Stimulated activated CD4-positive, alpha-beta T cell treated with anti-CD3 and anti-CD28 coated beads, Interleukin-15, amount 100 ng/mL, for 1 hour (primary cell): ENCODE measurements at places on chromosomes 11 and 22.

DNA sequence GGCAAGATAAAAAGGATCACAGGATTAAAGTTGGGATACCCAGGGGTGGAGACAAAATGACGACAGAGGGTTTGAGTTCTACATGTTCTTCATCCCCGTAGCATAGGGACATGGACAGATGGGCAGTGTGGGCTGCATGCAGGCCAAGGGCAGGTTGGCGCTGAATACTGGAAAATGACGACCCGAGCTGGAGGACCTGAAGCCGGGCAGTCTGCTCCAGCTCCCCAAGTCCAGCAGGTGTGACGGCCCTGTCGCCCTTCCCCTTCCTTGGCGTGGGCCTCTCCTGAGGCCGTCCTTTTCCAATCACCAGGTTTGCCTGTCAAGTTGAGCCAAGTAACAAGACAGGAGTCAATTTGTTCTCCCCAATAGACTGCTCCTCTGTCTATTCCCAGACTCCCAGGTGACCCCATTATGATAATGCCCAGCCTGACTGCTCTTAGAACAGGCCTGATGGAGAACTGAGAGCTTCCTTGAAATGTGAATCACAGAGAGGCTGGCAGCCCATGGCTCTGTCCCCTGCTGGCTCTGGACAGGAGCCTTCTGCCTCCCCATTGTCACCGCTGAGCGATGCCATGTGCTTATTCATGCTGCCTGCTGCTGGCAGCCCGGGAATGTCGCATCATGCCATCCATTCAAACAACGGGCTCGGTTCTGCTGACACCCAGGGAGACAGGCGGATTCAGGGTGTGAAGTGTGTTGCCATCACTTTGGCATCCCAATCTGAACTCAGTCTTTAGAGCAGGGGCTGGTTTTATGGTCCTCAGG, 392.1 kb downstream of the NTM start:
- no peak for DNase-seq

DNA sequence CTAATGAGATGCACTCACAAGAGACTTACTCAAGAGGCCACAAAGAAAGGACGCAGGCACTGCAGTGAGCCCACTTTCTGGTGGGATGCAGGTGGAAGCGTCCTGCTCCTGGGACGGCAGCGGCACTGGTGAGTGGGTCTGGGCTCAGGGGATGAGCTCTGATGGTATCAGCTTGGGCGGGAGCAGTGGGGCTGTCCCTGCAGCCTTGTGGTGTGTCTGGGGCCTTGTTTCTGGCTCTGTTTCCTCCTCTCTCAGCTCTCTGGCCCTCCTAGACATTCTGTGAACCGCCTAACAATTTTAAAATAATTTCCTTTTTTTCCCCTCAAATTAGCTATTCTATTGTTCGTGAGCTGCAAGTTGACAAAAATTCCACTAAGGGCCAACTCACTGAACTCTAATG, 8.8 kb upstream of the ST14 start:
- no peak for DNase-seq

- no peak for DNase-seq
These were observed 1.3 kb downstream of the TMEM86A start for GRCh38 chr11:18699848-18700261.

- DNase-seq, result no peak
These were observed 28.2 kb downstream of the MYH9 start for GRCh38 chr22:36359470-36359996.

- DNase-seq, result no peak
These were observed 86.2 kb downstream of the RPL27A start for GRCh38 chr11:8768625-8769333.

- no peak for DNase-seq
These were observed at the start of gene RAB38 for GRCh38 chr11:88174709-88175568. RAB38 (minus strand) TSS chr11:88175443; CDS start chr11:88175384, 59 bp downstream.

DNA sequence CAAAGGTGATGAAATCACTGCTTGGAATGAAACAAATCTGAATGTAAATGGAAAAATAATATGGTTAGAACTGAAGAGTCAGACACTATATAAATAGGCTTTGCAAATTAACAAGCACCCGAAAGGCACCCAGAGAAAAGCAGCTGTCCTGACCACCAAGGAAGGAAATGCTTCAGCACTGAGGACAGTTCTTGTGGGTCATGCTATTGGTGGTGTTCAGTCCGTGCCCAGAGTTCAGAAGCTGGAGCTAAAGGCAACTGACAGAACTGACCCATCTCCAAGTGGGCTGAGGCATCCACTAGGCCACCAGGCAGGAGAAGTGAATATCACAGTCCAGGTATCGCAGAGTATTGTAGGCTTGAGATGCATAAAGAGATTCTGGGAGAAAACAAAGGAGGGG, 208.9 kb downstream of the OPCML start:
- no peak for DNase-seq

DNA sequence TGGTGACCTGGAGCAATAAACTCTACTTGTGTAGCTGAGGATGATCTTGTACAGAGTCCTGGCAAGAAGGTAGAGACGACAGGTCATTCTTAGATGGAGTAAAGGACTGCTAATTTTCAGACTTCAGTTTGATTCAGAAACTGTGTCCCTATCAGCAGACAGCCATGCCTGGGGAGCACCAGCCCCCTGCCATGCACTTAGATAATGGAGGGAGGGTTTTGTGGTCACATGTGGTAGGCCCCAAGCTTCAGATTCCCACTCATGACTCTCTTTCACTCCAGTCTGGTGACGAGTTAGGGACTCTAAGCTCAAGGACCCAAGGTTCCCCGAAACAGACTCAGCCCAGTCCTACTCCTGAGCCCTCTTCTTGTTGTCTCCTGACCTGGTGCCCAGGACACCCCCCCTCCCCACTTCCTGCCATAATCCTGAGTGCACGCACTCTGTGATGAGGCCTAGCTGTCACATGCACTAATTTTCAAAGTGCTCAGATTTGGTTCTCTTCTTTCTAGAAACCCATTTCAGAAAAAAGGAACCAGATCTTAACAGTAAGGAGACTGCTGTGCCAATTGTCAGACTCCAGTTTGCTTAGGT, 10.2 kb upstream of the AMPD3 start:
- DNase-seq, result no peak

DNA sequence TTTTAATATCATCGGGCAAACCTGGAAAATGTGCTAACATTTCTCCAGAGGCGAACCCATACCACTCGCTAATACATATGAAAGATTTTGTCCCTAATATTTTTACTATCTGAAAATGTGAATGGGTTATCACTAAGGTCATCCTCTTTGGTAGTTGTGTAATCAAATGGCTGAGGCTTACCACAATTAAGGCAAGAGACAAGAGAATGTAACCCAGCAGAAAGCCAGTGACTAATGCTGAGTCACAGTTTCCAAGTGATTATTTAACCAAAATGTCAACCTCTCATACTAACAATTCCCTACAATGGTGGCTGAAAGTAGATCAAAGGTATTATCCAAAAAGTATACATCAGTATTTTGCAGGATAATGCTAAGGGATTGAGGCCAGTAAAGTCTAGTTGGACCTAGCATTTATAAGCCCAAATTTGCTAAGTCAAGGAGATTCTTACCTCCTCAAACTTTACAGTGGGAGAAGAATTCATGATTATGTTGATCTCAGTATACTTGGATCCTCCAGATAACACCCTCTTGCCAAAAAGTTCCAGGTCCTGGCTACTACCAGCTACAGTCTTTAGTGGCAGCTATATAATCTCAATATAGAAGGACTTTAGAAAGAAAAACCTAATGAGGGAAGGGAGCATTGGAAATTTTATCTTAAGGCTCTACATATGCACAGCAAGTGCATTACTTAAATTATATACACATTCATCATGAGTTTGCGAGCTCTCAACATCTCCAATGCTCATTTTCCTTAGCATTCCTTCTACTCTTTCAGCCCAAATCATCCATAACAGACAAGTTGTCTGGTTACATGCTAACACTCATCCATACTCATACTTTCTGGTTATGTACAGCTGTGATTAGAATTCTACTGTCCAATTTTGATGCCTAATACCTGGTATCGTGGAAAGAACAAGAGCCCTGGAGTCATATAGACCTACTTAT, 25.4 kb downstream of the SIK3 start:
- no peak for DNase-seq

DNA sequence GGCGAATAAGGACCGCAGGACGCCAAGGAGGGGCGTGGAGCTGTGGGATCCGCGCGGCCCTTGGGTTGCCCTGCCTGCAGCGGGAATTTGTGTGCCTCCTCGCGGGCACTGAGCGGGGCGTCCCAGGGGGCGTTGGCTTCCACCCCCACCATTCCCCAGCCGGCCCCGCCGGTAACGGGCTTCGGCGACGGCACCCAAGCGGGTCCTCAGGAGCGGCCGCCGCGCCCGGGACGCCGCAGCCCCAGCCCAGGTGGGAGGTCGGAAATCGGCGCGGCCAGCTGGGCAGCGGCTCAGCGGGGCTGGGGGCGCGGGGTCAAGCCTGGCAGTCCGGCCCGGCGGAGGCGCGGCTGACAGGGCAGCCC, 320 bp downstream of the CLTCL1 start:
- no peak for DNase-seq

DNA sequence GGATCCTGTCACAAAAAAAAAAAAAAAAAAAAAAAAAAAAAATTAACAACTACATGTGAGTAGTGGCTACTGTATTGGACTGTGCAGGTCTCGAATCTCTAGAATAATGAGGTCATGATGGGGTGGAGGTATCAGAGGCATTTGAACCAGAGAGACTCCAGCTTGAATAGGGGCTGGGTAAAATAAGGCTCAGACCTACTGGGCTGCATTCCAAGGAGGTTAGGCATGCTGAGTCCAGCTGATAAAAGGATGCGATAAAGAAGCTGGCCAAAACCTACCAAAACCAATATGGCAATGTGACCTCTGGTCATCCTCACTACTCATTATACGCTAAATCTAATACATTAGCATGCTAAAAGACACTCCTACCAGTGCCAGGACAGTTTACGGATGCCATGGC, 5.9 kb upstream of the PACSIN3 start:
- DNase-seq, result no peak

GRCh38 chr11:70577258-70577603, 178.9 kb downstream of the CTTN start:
- DNase-seq, result no peak

- DNase-seq, result no peak
These were observed 158.0 kb downstream of the DSCAML1 start for GRCh38 chr11:117638911-117639543.

DNA sequence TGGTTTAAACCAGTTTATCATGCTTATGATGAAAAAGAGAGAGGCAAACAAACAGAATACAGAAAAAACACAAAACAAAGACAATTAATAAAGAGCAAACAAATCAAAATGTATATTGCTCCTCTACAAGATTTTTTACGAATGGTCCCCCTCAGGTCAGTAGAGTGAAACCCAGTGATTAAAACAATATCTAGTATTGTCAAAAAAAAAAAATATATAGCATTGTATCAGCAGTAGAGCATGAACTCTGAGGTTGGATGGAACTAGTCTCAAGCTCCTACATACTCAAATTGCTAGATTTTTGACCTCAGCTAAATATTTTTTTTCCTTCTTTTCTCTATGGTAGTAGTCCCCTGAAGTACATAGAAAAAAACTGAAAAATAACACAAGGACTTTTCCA, 290.3 kb upstream of the LUZP2 start:
- no peak for DNase-seq

- DNase-seq, result no peak
These were observed 14.0 kb upstream of the NRIP3 start for GRCh38 chr11:9017773-9018172.

- no peak for DNase-seq
These were observed 1.1 kb upstream of the CECR2 start for GRCh38 chr22:17368144-17368543.

- DNase-seq, result no peak
These were observed 72.0 kb upstream of the MPEG1 start for GRCh38 chr11:59284773-59285129.
